ENCODE measurements at places on chromosomes 11 and 22.

GRCh38 chr22:37710675-37711074 lies 13.8 kb downstream of the TRIOBP start:
- no peak for DNase-seq

- no peak for DNase-seq
Measured at GRCh38 chr22:25137577-25138525, 61.8 kb upstream of the CRYBB3 start.

- no peak for DNase-seq
Measured at GRCh38 chr22:47409539-47410275, 647.3 kb downstream of the TBC1D22A start.

GRCh38 chr22:21876486-21877176 lies 9.2 kb upstream of the MAPK1 start:
- peak; percentile 2 for DNase-seq

- no peak for DNase-seq
Measured at GRCh38 chr11:67167719-67168118, 48.7 kb downstream of the KDM2A start.

DNA sequence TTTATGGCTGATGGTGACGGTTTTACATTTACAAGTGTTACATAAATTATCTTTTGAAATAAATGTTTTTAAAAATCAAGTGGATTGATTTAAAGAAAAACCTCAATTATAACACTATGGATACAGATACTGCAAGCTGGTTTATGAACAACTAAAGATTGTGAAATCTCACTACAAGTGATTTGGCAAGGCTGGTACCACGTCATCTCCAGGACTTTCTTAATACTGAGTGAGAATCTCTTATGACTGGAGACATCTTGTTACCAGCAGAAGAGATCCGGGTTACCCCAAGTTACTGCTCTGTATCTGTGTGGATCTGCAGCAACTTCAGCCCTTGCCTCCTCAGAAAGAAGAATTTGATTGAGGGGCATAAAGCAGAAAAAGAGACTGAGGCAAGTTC lies 452.9 kb downstream of the MN1 start:
- DNase-seq: no peak

DNA sequence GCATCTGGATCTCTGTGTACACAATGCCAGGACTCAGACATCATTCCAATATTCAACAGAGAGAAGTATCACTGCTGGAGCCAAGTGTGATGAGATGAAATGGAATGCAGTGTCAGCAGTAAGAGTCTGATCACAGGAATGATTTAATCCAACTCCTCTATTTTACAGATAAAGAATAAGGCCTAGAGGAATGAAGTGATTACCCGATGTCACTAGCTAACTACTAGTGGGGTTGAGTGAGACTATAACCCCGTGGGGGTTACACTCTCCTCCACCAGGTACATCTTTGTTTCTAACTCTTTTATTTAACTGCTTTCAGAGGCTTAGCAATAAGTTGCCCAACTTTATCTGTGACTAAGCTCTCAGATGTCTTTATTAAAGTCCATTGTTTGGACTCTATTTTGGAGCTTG lies 94.2 kb upstream of the FAT3 start:
- no peak for DNase-seq

DNA sequence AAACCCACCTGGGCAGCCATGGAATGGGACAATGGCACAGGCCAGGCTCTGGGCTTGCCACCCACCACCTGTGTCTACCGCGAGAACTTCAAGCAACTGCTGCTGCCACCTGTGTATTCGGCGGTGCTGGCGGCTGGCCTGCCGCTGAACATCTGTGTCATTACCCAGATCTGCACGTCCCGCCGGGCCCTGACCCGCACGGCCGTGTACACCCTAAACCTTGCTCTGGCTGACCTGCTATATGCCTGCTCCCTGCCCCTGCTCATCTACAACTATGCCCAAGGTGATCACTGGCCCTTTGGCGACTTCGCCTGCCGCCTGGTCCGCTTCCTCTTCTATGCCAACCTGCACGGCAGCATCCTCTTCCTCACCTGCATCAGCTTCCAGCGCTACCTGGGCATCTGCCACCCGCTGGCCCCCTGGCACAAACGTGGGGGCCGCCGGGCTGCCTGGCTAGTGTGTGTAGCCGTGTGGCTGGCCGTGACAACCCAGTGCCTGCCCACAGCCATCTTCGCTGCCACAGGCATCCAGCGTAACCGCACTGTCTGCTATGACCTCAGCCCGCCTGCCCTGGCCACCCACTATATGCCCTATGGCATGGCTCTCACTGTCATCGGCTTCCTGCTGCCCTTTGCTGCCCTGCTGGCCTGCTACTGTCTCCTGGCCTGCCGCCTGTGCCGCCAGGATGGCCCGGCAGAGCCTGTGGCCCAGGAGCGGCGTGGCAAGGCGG lies 11.4 kb upstream of the ARHGEF17 start:
- no peak for DNase-seq

DNA sequence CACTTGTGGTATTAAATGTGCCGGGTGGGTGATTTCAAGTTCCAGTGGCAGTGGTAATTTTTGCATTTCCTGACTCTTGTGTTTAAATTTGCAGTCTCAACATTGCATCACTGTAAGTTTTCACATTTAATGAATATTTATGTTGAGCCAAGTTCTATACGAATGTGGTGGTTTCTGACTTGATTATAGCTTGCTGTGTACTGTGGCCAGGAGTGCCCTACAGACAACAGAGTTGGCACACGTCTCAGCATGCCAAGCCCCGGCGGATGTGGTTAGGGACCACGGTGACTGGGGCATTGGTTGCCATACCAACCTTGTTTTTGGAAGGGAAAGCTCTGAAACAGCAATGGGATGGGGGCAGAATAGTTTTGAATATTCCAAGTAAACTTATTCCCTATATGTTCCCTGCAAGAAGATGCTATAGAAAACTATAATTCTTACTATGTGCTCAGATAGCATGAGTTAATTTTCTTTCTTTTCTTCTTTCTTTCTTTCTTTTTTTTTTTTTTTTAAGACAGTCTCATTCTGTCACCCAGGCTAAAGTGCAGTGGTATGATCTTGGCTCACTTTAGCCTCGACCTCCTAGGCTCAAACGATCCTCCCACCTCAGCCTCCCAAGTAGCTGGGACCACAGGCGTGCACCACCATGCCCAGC lies 16.0 kb downstream of the ZNRF3 start:
- DNase-seq: no peak

- DNase-seq: no peak
Measured at GRCh38 chr11:47127213-47127612, 49.5 kb downstream of the ARFGAP2 start.

DNA sequence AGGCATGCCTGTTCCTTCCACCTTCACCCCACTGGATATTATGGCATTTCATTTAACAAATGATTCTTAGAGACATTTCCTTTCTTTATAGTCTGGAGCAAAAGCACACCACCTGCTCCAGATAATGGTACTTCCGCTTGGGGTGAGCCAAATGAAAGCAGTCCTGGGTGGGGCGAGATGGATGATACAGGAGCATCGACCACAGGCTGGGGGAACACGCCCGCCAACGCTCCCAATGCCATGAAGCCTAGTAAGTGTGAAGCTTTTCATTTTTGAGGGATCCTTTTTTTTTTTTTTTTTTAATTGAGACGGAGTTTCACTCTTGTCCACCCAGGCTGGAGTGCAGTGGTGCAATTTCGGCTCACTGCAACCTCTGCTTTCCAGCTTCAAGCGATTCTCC lies 76.3 kb upstream of the ADSL start:
- no peak for DNase-seq

- DNase-seq: no peak
Measured at GRCh38 chr11:134313821-134314607, 17.8 kb upstream of the GLB1L2 start.

DNA sequence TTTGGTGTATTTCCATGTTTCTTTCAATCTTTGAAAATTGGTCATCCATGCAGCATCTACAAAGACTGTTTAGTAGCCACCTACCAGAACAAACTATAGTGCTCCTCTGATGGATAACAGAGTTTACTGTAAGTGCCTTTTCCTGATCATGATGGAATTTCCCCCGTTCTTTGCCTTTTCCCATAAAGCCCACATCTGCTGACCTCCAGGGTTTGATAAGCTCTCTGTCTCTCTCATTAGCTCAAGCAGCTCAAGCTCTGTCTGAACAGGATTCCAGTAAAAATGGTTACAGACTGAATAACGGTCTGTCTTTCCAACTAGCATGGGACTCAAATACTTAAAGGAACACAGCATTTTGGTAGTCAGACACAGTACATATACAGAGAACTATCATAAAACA lies 308.4 kb upstream of the SORL1-AS1 start:
- no peak for DNase-seq

GRCh38 chr11:17489751-17490150 lies 13.1 kb upstream of the ABCC8 start:
- no peak for DNase-seq

DNA sequence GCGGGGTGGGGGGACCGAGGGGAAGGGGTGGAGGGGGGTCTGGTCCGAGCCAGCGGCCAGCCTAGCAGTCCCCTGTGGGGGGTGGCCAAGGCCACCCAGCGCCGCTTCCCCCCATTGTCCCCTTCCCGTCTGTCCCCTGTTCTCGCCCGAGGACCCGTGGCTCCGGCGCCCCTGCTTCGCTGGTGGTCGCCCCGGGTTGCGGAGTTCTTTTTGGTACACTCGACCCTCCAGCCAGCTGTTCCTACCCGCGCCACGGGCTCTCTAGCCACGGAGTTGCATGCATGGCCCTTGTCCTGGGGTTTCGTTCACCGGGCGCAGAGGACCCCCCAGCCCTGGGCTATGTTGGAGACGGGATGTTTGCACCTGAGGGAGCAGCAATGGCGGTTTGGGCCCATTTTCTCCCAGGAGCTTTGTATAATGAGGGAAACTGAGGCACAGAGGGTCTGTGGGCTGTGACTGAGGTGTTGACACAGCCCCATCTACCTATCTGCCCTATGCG lies 489 bp downstream of the RNF214 start:
- DNase-seq: no peak

DNA sequence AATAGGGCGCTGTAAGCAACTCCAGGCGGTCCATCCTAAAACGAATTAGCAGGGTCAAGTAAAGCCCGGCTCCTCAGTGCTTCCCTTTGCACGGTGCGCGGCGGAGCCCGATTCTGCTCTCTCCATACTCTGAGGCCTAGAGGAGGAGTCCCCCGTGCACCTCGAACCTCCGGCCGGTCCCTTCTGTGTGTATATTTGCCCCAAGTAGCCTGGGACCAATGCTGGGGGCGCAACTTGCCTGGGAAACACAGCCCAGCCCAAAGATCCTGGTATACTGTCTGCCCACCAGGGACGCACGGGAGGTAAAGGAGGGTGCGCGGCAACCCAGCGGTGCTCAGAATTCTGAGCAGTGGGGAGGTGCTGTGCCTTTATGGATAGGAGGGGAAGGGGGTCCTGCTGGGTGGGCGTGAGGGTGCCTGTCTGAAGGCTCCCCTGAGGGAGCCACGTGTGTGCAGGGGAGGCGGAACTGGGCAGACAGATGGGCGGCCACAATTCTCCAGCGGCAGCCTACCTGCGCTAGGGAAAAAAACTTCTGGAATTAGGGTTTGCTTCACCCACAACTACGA lies 4.8 kb upstream of the TBX1 start:
- DNase-seq: no peak

DNA sequence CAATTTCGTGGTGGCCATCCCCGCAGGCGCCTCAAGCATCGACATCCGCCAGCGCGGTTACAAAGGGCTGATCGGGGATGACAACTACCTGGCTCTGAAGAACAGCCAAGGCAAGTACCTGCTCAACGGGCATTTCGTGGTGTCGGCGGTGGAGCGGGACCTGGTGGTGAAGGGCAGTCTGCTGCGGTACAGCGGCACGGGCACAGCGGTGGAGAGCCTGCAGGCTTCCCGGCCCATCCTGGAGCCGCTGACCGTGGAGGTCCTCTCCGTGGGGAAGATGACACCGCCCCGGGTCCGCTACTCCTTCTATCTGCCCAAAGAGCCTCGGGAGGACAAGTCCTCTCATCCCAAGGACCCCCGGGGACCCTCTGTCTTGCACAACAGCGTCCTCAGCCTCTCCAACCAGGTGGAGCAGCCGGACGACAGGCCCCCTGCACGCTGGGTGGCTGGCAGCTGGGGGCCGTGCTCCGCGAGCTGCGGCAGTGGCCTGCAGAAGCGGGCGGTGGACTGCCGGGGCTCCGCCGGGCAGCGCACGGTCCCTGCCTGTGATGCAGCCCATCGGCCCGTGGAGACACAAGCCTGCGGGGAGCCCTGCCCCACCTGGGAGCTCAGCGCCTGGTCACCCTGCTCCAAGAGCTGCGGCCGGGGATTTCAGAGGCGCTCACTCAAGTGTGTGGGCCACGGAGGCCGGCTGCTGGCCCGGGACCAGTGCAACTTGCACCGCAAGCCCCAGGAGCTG lies 24.8 kb downstream of the ADAMTS15 start:
- no peak for DNase-seq

- no peak for DNase-seq
Measured at GRCh38 chr22:49214976-49215375, 612.7 kb downstream of the BRD1 start.

- no peak for DNase-seq
Measured at GRCh38 chr22:39693943-39694500, 123.5 kb downstream of the CACNA1I start.

DNA sequence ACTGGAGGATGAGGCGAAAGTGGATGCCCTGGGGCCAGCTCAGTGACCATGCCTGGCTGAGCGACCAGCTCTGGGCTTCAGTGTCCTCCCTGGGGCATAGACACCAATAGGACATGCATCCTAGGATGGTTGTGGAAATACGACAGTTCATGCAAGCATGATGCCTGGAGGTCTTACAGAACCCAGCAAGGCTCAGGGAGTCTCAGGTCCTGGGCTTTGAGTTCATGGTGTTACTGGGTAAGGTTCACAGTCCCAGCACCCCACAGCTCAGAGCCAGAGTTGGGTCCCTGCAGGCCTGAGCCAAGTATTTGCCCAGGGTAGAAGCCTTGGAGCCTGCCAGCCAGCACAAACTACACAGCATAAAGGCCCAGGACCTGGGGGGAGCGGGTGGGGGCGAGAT lies 4.2 kb upstream of the SUSD2 start:
- DNase-seq: no peak

Measured in activated T-helper 1 cell treated with anti-CD3 and anti-CD28 coated beads, Interleukin-2, amount 50 U/mL, for 16 hours (primary cell).